Vagina (tissue), 2 donors: ENCODE measurements at places on chromosomes 4 and X. TPM values are rescaled to one million over a fixed set of nuclear protein-coding genes. Genes with fewer than 3 reads are reported as not detected.

MFAP3L gene
- 2.2 TPM for total RNA-seq

DNA sequence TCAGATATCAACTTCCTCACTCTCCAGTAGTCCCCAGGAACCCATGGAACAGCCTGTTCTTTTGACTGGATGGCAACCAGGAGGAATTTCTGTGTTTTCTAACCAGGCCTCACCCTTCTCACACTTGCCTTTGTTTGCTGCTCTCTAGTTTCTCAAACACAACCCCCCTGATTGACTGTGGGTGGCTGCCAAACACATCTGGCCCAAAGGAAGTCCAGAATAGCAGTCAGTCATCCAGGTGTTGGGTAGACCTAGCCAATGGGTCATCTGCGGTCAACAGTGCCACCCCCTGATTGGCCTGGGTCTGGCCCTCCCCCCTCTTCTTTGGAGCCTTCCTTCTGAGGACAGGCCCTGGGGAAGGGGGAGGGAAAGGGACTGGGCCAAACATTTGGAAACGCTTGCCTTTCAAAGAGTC lies 53.7 kb downstream of the MSX1 start:
- no peaks in the 10 kb centered on the region for H3K27me3 ChIP-seq
- no peak overlapping the region for H3K27ac ChIP-seq
- peak; percentile 58 for DNase-seq
- no peaks in the 10 kb centered on the region for H3K36me3 ChIP-seq
- no peaks in the 10 kb centered on the region for H3K4me1 ChIP-seq

DNA sequence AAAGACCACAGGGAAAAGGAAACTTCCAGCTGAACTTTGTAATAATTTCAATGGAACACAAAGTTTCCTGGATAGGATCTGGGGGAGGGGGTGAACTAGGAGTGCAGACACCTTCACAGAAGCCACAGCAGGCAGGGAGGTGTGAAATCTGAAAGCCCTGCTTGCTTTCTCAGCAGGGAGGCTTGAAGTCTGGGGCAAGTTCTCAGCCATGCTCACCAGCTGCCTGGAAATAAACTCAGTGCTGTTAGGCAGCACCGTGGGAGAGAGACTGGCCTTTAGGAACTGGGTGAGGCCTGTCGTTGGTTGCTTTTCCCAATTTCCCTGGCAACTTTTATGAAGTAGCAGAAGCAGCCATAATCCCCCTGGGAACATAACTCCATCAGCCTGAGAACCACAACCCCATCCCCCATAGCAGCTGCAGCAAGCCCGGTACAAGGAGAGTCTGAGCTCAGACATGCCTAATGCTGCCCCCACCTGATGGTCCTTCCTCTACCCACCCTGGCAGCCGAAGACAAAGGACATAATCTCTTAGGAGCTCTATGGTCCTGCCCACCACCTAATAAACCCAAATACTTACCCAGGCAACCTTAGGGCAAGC lies 39.2 kb upstream of the NMU start:
- H3K36me3 ChIP-seq: no peaks in the 10 kb centered on the region
- no peak overlapping the region for H3K27ac ChIP-seq
- no peak for DNase-seq
- no peaks in the 10 kb centered on the region for H3K4me1 ChIP-seq

DNA sequence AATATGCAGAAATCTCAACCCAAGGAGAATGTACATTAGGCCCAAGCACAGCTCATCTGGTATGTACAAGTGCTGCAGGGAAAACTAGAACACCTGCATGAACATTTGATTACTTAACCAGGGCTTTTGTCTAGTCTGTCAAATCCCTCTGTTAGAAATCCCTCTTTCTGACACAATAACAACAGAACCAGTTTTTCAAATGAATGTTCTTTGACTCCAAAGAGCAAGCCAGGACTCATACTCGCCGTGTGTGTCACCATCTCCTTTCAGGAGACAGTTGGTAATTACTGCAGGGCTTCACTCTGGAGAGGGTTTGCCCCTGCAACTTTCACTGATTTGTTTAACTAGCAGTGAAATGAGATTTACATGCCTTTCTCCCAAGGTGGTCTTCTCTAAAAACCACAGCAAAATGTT lies 143.0 kb upstream of the FAM241A start:
- H3K36me3 ChIP-seq: no peaks in the 10 kb centered on the region
- H3K27ac ChIP-seq: no peak overlapping the region
- H3K27me3 ChIP-seq: no peaks in the 10 kb centered on the region
- H3K4me3 ChIP-seq: no peak overlapping the region
- DNase-seq: no peak

- no peaks in the 10 kb centered on the region for H3K4me1 ChIP-seq
- no peak for DNase-seq
- H3K4me3 ChIP-seq: no peak overlapping the region
- H3K27ac ChIP-seq: no peak overlapping the region
- no peaks in the 10 kb centered on the region for H3K36me3 ChIP-seq
Observed at GRCh38 chr4:24748023-24748422, 47.4 kb upstream of the SOD3 start.

CCDC149 gene
- total RNA-seq: 16.7 TPM

GRCh38 chr4:18608908-18609533 lies 587.5 kb upstream of the LCORL start:
- H3K27ac ChIP-seq: no peak overlapping the region
- no peak for DNase-seq
- H3K4me1 ChIP-seq: no peaks in the 10 kb centered on the region
